ENCODE measurements at places on chromosomes 2 and 18.

GRCh38 chr2:49404108-49404507 is 249.8 kb upstream of the FSHR start:
- H3K27ac ChIP-seq, result no peak overlapping the region
- H3K4me1 ChIP-seq, result no peaks in the 10 kb centered on the region
- H3K4me3 ChIP-seq, result no peak overlapping the region
- no peaks in the 10 kb centered on the region for H3K36me3 ChIP-seq
- H3K27me3 ChIP-seq, result peaks cover 3% of the 10 kb centered on the region

GRCh38 chr2:222100704-222101699 is 197.8 kb downstream of the PAX3 start:
- H3K36me3 ChIP-seq, result no peaks in the 10 kb centered on the region
- DNase-seq, result no peak
- H3K4me1 ChIP-seq, result no peaks in the 10 kb centered on the region
- H3K27ac ChIP-seq, result no peak overlapping the region
- H3K27me3 ChIP-seq, result peaks cover 53% of the 10 kb centered on the region

DNA sequence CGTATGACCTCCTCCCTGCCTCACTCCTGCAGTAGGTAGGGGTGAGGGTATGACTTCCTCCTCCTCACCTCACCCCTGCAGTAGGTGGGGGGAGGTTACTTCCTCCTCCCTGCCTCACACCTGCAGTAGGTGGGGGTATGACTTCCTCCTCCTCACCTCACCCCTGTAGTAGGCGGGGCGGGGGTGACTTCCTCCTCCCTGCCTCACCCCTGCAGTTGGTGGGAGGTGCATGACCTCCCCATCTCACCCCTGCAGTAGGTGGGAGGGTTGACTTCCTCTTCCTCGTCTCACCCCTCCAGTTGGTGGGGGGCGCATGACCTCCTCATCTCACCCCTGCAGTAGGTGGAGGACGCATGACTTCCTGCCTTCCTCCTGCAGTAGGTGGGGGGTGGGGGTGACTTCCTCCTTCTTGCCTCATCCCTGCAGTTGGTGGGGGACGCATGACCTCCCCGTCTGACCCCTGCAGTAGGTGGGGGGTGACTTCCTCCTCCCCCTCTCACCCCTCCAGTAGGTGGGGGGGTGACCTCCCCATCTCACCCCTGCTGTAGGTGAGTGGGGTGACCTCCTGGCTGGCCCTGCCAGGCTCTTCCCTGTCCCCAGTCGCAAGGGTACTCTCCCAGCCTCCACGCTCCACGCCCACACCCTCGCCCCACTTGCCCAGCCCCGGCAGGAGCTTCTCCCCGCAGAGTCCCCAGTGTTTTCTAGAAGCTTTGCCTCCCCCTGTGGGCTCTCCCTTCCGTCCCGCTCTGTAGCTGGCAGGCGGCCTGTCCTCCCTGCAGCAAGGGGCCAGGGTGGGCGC is 39.3 kb downstream of the TSHZ1 start:
- no peaks in the 10 kb centered on the region for H3K36me3 ChIP-seq
- no peak overlapping the region for H3K27ac ChIP-seq
- H3K27me3 ChIP-seq, result no peaks in the 10 kb centered on the region
- H3K4me3 ChIP-seq, result no peak overlapping the region
- no peak for DNase-seq

GRCh38 chr2:173299764-173300163 is 54.9 kb upstream of the CDCA7 start:
- no peaks in the 10 kb centered on the region for H3K4me1 ChIP-seq
- no peak overlapping the region for H3K27ac ChIP-seq
- no peaks in the 10 kb centered on the region for H3K27me3 ChIP-seq
- no peak overlapping the region for H3K4me3 ChIP-seq

DNA sequence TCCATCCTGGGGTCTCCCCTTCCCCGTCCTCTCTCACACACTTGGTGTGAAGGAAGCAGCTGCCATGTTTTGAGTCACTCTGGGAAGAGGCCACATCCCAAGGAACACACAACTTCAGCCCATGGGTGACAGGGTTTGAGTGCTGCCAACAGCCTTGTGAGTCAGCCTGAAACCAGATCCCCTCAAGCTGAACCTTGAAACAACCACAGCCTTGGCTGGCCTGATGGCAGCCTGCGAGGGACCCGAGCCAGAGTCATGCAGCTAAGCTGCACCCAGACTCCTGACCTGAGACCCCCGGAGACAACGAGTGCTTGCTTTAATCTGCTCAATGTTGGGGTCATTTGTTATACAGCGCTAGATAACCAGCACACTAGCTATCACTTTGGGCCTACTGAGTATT is 19.3 kb upstream of the MC2R start:
- DNase-seq, result no peak
- no peaks in the 10 kb centered on the region for H3K36me3 ChIP-seq
- no peaks in the 10 kb centered on the region for H3K27me3 ChIP-seq

DNA sequence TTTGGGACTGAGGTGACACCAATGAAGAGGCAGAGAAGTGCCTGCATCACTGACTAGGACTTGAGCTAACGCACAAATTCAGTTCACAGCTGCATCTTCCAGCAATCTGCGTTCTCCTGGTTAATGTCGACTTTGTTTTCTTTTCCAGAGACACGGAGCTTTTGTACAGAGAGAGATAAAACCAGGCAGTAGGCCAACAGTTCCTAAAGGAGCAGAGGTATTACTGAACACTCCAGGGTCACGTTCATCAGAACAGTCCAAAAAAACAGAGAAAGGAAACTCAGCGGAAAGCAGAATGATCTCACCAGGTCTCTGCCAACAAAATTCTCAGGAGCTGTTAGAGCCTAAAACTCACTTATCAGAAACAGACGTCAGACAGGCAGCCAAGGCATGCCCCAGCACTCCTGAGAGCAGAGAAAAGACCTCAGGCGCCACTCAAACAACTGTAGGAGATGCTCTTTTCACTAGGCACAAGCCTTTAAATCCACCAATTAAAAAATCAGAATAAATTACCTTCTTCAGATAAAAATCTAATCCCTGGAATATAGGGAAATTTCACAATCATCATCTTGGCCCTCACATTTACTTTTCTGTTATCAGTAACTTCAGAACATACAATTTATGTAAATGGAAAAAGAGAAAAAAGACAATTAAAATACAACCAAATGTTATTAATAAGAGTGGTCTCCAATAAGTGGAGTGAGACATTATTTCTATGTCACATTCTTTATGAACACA is 95.9 kb upstream of the SPTBN1 start:
- no peak for DNase-seq
- H3K4me1 ChIP-seq, result no peaks in the 10 kb centered on the region
- H3K4me3 ChIP-seq, result no peak overlapping the region
- no peak overlapping the region for H3K27ac ChIP-seq
- no peaks in the 10 kb centered on the region for H3K36me3 ChIP-seq

DNA sequence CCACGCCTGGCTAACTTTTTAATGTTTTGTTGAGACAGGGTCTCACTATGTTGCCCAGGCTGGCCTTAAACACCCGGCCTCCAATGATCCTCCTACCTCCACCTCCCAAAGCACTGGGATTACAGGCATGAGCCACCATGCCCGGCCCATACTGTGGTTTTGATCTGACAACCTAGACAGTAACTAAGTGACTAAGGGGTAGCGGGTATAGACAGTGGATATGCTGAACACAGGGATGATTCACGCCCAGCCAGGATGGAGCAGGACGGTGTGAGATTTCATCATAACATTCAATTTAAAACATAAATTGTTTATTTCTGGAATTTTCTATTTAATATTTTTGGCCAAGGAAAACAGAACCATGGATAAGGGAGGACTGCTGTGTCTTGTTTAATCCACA is 36.0 kb upstream of the YPEL5 start:
- no peak for DNase-seq
- peaks cover 14% of the 10 kb centered on the region for H3K4me1 ChIP-seq
- H3K27me3 ChIP-seq, result no peaks in the 10 kb centered on the region
- no peaks in the 10 kb centered on the region for H3K36me3 ChIP-seq
- no peak overlapping the region for H3K4me3 ChIP-seq

DNA sequence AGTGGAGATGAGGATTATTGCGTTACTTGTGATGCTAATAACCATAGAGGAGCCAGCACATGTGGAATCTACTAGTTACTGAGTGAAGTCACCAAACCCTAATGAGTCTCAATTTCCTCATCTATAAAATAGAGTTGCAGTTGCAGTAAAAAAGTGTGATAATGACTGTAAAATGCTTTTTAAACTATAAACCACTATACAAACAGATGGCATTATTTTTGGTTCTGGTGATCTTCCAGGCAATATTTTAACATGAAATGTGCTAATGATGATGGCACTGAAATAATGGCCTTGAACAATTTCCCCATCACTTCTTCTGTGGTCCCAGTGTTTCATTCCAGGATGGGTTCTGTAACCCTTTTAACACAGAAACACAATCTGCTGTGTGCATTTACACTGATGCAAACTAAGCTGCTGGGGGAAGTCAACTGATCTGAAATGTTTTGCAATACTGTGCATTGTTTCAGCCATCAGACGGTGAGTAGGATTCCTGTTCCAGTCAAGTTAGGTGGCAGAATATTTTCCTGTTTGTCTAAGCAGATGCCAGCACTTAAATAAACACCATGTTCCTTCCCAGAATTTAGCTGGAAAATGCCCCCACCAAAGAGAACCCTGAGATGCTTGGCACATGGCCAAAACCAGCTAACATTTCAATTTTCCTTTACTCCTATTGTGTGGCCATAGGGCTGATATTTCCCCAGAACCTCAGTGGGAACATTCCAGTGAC is 52.6 kb downstream of the TACR1 start:
- no peak for DNase-seq
- H3K4me3 ChIP-seq, result no peak overlapping the region
- no peaks in the 10 kb centered on the region for H3K4me1 ChIP-seq
- no peak overlapping the region for H3K27ac ChIP-seq

GRCh38 chr2:200408428-200409316 is 101.2 kb downstream of the KCTD18 start:
- H3K36me3 ChIP-seq, result no peaks in the 10 kb centered on the region
- H3K27ac ChIP-seq, result peak overlapping the region; percentile 95
- no peak overlapping the region for H3K4me3 ChIP-seq
- DNase-seq, result no peak

DNA sequence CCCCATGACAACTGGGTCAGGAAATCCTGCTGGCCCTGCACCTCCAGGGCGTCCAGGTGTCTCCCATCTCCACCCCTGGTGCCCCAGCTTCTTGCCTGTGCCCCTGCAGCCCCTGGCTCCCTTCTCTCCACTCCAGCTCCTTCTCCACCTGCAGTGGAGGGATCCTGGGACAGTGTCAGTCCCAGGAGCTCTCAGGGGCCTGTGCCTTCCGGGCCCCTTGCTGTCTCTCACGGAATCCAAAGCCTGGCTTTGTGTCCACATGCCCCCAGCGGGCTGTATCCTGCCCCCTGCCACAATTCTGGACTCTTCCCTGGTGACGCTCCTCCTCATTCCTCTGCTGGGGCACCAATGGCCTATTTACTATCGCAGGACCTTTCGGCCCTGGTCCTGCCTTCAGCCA is 58.2 kb downstream of the MYT1L start:
- no peaks in the 10 kb centered on the region for H3K27me3 ChIP-seq
- H3K27ac ChIP-seq, result no peak overlapping the region
- no peaks in the 10 kb centered on the region for H3K36me3 ChIP-seq
- no peaks in the 10 kb centered on the region for H3K4me1 ChIP-seq
- H3K4me3 ChIP-seq, result no peak overlapping the region

GRCh38 chr2:102834523-102835273 is 72.9 kb downstream of the TMEM182 start:
- H3K4me3 ChIP-seq, result no peak overlapping the region
- DNase-seq, result no peak
- no peak overlapping the region for H3K27ac ChIP-seq
- H3K27me3 ChIP-seq, result no peaks in the 10 kb centered on the region

GRCh38 chr2:10080536-10081304 is 509 bp upstream of the CYS1 start:
- peaks cover 58% of the 10 kb centered on the region for H3K27me3 ChIP-seq
- no peaks in the 10 kb centered on the region for H3K4me1 ChIP-seq
- DNase-seq, result no peak
- H3K4me3 ChIP-seq, result peak overlapping the region; percentile 54
- H3K27ac ChIP-seq, result no peak overlapping the region
- no peaks in the 10 kb centered on the region for H3K36me3 ChIP-seq

DNA sequence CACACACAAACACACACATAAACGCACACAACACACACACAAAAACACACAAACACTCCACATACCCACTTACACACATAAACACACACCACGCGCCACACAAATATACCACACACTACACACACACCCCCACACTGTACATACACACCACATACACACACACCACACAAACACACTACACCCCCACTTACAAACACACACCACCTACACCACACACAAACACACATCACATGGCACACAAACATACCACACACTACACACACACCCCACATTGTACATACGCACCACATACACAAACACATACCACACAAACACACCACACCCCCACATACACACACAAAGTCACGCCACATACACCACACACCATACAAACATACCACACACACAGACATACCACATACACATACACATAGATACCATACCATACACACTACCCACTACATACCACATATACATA is 59.9 kb downstream of the TWIST2 start:
- no peaks in the 10 kb centered on the region for H3K27me3 ChIP-seq
- H3K36me3 ChIP-seq, result no peaks in the 10 kb centered on the region
- peaks cover 8% of the 10 kb centered on the region for H3K4me1 ChIP-seq
- no peak overlapping the region for H3K4me3 ChIP-seq
- DNase-seq, result no peak
- no peak overlapping the region for H3K27ac ChIP-seq
